ENCODE measurements at places on chromosomes 5 and 9.

GRCh38 chr5:38569180-38569579 lies 12.7 kb upstream of the LIFR start:
- no peak for DNase-seq

DNA sequence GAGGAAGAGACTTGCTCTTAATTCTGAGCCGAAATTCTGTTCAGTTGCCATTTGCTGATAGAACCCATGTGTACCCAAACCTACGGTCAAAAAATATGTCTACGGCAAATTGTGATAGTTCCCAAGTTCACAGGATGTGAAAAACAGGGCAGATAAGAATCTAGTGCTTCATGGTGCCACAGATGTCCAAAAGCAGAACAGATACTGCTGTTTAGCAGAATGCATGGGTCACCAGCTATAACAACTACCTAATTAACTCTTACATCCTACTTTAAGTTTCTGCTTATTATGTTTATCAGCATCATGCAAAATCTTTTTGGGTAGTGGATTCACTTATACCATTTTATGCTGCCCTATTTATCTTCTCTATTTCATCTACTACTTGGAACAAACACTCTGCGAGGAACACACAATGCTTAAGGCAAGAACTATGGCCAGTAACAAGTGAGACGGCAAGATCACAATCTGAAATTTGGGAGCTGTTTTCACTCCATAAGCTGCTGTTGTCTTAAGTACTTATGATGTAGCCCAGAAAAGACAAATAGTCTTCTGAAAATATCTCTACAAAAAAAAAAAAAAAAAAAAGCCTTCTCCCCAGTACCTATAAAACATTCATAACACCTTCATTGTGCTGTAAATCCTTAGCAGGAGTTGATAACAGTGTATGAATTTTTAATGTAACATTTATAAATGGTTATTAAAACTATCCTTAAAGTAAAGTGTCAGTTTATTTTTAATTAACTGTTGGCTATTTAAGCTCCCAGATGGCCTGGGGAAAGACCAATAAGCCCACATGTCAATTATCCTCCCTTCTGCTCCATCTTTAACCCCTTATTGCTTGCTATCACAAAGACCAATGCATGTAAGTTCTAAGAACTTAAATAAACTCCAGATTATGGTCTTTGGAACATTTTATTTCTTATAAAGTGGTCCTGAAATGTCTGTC lies 232.3 kb downstream of the TLR4 start:
- DNase-seq: no peak

GRCh38 chr5:74105126-74105780 lies 479.3 kb downstream of the ARHGEF28 start:
- no peak for DNase-seq

GRCh38 chr9:80560976-80561375 lies 989.2 kb downstream of the TLE4 start:
- no peak for DNase-seq

DNA sequence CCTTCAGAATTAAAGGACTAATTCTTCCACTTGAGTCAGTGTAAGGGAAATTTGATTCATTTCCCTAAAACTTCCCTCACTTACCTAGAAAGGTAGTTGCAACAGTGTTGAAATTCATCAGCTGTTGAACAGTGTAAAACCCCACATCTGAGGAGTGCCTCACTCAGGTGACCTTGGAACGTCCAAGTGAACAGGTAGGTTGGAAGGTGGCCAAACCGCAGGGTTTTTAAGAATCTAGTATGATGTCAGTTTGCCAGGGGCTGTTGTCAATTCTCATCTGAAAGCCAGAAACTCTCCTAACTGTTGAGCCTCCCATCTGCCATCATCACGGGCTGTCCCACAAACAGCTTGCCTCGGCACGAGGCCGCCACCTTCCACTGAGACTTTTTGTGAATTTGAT lies 105.7 kb downstream of the TMEM174 start:
- no peak for DNase-seq

DNA sequence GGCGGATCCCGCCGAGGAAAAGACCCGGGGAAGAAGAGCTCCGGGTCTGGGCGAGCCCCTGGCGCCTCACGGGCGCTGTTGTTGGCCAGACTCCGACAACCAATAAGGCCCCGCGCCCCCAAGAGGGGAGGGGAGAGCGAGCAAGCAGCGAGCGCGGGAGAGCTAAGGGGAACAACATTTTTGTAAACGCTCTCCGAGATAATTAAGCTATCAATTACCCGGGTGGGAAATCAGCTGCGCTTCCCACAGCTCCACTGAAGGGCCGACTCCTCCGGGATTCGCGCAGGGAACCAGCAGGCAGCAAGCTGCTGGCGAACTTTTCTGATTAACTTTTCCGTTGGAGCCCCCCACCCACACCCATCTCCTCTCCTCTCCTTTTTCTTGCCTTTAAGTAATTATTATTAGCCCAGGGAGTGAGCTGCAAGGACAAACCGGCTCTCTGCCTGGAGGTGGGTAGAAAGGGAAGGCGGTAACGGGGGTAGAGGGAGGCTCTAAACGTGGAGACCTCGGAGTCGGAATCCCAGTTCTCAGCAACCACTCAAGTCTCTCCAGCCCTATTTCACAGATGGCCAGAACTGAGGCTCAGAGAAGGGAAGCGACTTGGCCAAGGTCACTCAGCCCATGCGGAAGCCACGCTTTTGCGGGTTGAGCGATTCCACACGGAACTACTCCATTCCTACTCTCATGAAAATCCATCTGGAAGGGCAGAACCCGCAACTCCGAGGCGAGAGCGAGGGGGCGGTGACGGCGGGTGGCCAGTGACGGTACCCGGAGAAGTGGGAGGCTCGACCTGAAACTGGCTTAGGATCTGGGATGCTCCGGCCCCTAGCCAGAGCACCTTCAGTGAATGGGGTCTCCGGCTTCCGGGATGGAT lies 1.3 kb downstream of the ASTN2 start:
- DNase-seq: peak; percentile 27

GRCh38 chr5:41509399-41510175 lies 814 bp downstream of the PLCXD3 start:
- DNase-seq: no peak
